ENCODE measurements at places on chromosomes 4 and X.

- no peak for DNase-seq
These were observed 89.4 kb downstream of the GABRB1 start for GRCh38 chr4:47120783-47121182.

- no peak for DNase-seq
These were observed 15.9 kb upstream of the TLR1 start for GRCh38 chr4:38820329-38821061.

DNA sequence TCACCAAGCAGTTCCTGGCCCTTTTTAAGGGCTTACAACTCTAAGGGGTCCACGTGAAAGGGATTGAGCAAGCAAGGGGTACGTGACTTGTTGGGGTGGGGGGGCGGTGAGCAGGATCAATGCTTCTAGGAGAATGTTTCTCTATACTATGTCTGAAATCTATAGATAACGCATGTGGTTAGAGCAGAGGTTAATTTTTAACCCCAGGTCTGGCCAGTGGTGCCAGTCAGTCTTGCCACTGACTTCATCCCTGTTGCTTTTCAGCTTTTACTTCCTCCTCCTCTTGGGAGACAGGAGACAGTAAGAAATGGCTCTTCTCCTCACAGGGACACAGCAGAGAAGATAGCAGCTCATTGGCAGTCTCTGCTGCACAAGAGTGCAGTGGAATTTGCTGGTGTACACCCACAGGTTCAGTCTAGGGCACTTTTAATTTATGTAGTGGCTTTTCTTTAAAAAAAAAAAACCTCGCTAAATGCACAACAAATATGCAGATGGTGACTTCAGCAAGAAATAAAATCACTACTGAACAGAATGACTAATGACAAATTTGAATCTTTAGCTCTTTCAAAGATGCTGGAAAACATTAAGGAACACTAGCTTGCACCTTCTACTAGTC lies 190.5 kb downstream of the CCNG2 start:
- DNase-seq, result no peak

DNA sequence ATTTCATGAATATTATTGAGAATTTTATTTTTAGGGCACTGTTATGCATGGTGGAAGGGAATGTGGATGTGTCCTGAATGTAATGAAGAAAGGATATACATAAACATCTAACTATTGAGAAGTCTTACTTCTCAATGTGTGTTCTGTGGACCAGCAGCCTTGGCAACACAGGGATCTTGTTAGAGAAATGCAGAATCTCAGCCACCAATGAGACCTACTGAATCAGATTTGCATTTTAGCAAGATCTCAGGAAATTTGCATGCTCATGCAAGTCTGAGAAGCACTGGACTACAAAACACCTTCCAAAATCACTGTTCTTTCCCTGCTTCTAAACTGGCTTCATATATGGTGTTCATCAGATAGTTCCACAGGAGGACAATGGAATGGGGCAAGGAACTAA lies 139.7 kb upstream of the WDFY3 start:
- DNase-seq, result no peak

DNA sequence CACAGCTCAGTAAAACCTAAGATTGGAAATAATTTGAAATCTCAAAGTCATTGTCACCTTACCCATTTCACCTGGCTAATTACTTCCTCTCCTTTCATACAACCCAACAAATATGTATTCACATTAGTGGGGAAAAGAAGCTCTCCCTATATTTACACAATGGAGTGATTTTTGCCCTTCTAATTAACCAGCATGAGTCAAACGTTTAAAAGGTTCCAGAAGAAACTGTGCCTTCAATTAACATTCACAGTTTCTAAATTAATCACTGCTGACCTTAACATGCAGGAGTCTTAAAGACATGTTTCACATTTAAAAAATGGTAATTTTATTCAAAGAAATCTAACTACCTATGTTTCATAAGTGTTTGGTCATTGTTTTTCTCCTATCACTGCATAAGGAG lies 254.6 kb downstream of the CBLL2 start:
- DNase-seq, result no peak

GRCh38 chr4:20778896-20779295 lies 78.6 kb downstream of the PACRGL start:
- no peak for DNase-seq

DNA sequence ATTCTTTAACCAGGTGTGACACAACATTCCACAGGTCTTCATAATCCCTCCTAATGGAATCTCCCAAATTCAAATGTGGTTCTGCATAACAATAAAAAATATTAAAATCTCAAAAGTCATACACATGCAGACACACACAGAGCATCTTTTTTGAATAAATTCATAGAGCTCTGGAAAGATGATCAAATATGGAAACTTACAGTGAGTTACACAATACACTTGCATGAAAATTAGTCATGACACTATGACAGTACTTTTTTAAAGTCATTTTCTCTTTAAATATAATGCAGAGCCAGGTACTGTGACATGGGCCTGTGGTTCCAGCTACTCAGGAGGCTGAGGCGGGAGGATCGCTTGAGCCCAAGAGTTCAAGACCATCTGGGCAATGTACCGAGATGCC lies 38.9 kb downstream of the DDX60L start:
- no peak for DNase-seq

DNA sequence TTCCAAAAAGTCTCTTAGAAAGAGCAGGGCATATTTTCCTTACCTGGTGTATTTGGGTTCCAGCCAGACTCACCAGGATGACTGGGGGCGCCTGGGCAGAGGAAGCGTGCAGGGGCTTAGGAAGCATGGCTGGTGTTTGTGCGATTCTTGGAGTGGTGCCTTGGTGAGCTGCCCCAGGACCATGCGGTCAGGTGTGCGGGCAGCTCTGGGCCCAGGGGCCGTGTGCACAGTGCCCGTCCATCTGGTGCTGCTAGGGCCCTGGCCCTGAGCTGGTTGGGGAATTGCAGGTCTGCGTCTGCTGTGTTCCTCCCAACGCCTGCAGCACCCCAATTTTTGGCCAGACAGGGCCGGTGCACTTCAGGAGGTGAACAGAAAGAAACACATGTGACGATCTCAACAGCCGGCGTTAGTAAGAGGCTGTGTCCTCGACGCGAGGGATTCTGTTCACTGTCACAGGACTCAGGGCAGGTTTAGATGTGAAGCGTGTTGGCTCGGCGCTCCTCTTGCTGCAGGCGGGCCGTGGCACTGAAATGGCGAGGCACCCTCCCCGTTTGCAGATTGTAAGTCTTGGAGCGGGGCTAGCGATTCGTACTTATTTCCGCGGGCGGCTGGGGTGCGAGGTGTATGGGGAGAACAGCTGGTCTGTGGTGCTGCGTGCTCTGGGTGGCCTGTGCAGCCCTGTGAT lies 15.2 kb downstream of the RGS12 start:
- DNase-seq, result no peak

DNA sequence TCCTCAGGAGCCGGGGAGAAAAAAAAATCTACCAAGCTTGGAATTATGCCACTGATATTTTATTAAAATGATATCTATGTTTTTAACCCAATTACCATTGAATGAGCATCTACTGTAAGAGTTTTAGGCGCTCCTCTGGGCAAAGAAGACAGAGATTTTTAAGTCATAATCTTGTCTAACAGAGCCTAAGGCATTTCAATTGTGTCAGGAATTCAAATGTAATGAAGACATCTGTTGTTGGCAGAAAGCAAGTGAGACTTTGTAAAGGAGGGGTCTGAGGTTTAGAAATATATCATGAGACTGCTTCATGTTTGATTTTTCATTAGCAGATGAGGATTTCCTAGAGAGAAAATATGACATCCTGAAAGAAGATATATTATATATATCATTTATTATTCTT lies 1158.1 kb downstream of the FSTL5 start:
- no peak for DNase-seq

GRCh38 chr4:140947506-140947905 lies 185.8 kb downstream of the RNF150 start:
- DNase-seq, result no peak

- no peak for DNase-seq
These were observed 141.3 kb downstream of the AFAP1 start for GRCh38 chr4:7798178-7798995.

DNA sequence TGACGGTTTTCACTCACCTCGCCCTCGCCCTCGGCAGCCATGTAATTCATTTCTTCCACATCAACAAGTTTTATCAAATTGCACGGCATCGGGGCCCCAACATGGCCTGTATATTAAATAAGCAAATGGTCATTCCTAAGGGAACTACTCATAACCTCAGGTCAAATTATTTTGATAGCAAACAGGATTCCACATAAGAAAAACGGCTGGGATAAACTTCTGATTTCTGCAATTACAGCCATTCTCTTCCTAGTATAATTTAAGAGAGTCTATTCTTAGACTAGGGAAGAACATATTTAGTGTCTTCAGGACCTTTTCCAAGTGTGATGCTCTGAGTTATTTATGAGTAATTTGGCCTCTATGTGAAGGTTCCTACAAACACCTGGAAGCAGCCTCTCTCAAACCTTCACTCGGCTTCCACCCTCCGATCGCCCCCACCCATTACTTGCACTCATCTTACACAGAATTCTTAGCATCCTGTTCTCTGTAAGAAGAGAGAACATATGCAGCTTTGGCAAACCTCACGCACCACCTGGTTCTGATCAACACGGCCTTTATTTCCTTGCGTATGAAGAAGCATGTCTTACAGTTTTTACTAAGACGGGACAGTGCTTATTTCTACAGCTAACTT lies 29.4 kb upstream of the CENPU start:
- no peak for DNase-seq

DNA sequence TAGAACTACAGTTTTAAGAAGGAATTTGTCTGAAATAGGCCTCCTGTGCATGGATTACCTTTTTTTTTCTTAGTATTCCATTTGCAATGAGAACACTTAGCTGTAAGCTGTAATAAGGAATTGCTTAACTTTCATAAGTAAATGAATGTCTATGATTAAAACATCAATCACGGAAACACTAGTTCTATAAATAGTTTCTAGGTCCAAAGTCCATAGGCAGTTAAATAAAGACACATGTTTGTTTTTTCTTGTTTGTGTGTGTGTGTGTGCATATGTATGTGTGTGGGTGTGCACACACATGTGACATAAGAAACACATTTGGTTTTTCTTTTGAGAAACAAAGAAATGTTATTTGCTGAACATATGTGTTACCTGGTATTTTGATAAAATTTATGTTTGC lies 11.2 kb downstream of the GPRIN3 start:
- DNase-seq, result no peak

DNA sequence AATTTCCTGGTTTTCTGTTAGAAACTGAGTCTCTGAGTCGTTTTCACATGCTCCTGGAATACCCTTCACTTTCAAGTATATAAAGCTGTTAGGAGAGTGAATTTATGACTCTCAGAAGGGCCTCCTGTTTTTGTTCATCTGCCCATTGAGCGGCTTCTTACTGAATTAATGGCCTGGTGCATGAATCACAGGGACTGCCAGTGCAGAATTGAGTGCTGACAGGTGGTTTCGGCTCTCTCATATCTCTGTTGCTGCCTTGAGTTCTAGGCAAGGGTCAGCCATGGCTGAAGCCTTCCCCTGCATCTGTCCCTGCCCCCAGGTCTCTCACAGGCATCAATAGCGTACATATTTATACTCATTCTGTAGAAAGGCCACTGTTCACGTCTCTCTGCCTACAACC lies 22.7 kb upstream of the SEPSECS start:
- DNase-seq, result no peak

- DNase-seq, result no peak
These were observed 23.3 kb downstream of the PHOX2B start for GRCh38 chr4:41725254-41725653.

GRCh38 chrX:27438937-27439336 lies 24.2 kb downstream of the PPP4R3C start:
- no peak for DNase-seq

- no peak for DNase-seq
These were observed 876.4 kb upstream of the SLIT2 start for GRCh38 chr4:19375136-19375804.

Data from NCI-H2171 (cell line).